Thoracic aorta (tissue), 2 donors: ENCODE measurements at places on chromosomes 7 and 10. TPM values are rescaled to one million over a fixed set of nuclear protein-coding genes. Genes with fewer than 3 reads are reported as not detected.

GLI3 gene
- total RNA-seq = 6.6 TPM

EPC1 gene
- total RNA-seq = 48.5 TPM

GPR141 gene
- total RNA-seq = 2.0 TPM

AGFG2 gene
- 51.6 TPM for total RNA-seq

GRCh38 chr10:116961406-116962251 is 43.4 kb downstream of the SHTN1 start:
- DNase-seq = no peak
- H3K36me3 ChIP-seq = no peaks in the 10 kb centered on the region
- no peaks in the 10 kb centered on the region for H3K27me3 ChIP-seq
- no peak overlapping the region for H3K4me3 ChIP-seq
- H3K4me1 ChIP-seq = no peaks in the 10 kb centered on the region
- no peak overlapping the region for H3K27ac ChIP-seq

- H3K4me1 ChIP-seq = no peaks in the 10 kb centered on the region
- H3K27ac ChIP-seq = no peak overlapping the region
- no peak overlapping the region for H3K4me3 ChIP-seq
- no peak for DNase-seq
Observed at GRCh38 chr7:101985903-101986734, 168.7 kb downstream of the CUX1 start.

GRCh38 chr10:110355141-110355831 is 50.6 kb upstream of the SMNDC1 start:
- no peak overlapping the region for H3K4me3 ChIP-seq
- no peak overlapping the region for H3K27ac ChIP-seq
- H3K36me3 ChIP-seq = no peaks in the 10 kb centered on the region
- no peaks in the 10 kb centered on the region for H3K27me3 ChIP-seq
- H3K4me1 ChIP-seq = peaks cover 6% of the 10 kb centered on the region

DNA sequence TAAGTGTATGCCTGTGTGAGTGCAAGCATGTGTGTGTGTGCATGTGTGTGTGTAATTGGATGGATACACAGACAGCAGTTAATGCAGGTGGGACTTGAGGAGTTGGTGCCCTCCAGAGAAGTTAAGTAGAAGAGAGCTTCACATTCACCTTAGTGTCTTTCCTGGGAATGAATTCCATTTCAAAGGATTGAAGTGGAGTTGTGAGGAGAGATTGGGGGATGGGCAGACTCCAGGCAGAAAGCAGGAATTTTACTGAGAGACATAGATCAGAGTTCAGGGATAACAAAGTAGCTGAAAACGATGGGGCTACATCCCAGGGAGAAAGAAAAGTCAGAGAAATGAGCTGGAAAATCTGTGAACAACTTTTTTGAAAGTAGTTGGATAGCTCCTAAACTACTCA is 464.4 kb downstream of the TCERG1L start:
- no peaks in the 10 kb centered on the region for H3K27me3 ChIP-seq
- H3K4me1 ChIP-seq = no peaks in the 10 kb centered on the region
- no peak overlapping the region for H3K27ac ChIP-seq
- no peak overlapping the region for H3K4me3 ChIP-seq

- H3K27me3 ChIP-seq = no peaks in the 10 kb centered on the region
- H3K4me3 ChIP-seq = no peak overlapping the region
- H3K36me3 ChIP-seq = no peaks in the 10 kb centered on the region
- no peak for DNase-seq
- no peak overlapping the region for H3K27ac ChIP-seq
Observed at GRCh38 chr10:17423632-17424186, 30.7 kb downstream of the ST8SIA6 start.

DNA sequence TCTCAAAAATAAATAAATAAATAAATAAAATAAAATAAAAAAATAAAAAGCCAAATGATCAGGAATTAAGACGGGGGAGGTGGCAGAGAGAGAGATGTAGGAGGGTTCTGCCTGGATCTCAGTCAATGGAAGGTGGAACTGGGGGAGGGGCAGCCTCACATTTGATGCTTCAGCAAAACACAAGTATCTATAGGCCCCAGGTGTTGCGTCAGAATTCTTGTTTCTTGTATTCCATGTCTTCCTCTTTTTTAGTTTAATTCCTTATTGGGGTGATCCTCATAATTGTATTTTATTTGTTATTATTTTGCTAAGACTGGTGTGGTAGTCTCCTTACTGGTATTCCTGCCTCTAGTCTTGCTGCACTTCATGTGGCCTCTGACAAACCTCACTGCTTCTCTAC is 41.4 kb upstream of the SMARCD3 start:
- no peak overlapping the region for H3K4me3 ChIP-seq
- no peaks in the 10 kb centered on the region for H3K27me3 ChIP-seq
- no peaks in the 10 kb centered on the region for H3K4me1 ChIP-seq
- H3K36me3 ChIP-seq = no peaks in the 10 kb centered on the region

GRCh38 chr7:24152877-24153472 is 131.0 kb upstream of the NPY start:
- no peaks in the 10 kb centered on the region for H3K27me3 ChIP-seq
- H3K36me3 ChIP-seq = no peaks in the 10 kb centered on the region
- no peak overlapping the region for H3K27ac ChIP-seq

DNA sequence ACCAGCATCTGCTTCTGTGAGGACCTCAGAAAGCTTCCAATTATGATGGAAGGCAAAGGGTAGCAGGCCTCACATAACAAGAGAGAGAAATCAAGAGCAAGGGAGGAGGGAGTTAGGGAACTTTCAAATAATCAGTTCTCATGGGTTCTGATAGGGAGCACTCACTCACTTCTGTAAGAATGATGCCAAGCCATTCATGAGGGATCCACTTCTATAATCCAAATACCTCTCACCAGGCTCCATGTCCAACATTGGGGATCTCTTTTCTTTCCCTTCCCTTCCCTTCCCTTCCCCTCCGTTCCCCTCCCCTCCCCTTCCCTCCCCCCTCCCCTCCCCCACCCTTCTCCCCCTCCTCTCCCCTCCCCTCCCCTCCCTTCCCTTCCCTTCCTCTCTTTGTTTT is 884.6 kb upstream of the GHITM start:
- H3K27ac ChIP-seq = no peak overlapping the region
- H3K4me3 ChIP-seq = no peak overlapping the region
- no peak for DNase-seq
- no peaks in the 10 kb centered on the region for H3K4me1 ChIP-seq
- H3K36me3 ChIP-seq = no peaks in the 10 kb centered on the region

GRCh38 chr10:11647676-11648075 is 36.2 kb upstream of the USP6NL start:
- H3K4me3 ChIP-seq = no peak overlapping the region
- no peaks in the 10 kb centered on the region for H3K36me3 ChIP-seq
- no peaks in the 10 kb centered on the region for H3K27me3 ChIP-seq
- H3K27ac ChIP-seq = no peak overlapping the region

DNA sequence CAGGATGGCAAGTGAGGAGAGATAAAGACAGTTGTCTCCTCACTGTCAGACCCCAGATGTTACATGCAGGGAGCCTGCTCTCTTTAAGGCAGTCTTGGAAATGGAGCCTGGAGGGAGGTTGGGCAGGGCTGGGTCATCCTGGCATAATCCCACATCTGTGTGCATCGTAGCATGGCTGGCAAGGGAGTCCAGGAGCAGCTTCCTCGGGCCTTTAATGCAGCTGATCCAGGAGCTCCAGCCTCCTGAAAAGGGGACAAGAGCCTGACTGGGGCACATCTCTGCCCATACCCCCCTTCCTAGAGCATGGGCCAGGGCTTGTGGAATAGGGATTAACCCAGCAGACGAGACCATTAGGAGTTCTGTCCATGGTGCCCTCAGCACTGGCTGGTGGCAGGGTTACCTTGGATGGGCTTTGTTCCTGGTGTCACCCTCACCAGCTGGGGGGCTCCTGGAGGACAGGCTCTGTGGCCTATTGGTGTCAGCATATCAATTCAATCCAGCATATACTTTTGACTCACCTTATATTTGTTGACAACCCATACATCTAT is 34.9 kb downstream of the TBATA start:
- H3K36me3 ChIP-seq = no peaks in the 10 kb centered on the region
- no peak overlapping the region for H3K4me3 ChIP-seq
- no peaks in the 10 kb centered on the region for H3K27me3 ChIP-seq
